AG20443 (cell line): ENCODE measurements at places on chromosomes 3 and 15.
A peak's percentile ranks its signal among the peaks of the same experiment; 100 is the strongest.

- no peak for DNase-seq
Observed at GRCh38 chr3:5212628-5213573, 25.4 kb downstream of the EDEM1 start.

DNA sequence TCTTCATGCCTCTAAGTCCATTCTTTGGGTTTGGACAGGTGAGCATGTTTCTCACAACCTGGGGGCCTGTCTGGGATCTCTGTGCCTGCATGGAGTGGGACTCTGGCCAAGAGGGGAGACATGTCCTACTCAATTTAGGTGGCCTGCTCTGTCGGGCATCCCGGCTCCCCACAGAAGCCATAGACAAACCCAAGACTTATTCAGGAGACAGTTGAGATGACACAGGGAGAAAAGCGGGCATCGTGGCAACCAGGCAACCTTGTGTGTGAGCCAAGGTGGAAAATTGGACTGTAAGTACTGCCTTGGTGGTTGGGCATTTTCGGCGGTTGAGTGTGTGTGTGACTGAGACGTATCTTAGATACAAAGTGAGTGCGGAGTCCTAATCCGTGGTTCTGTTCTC lies 40.5 kb downstream of the PPCDC start:
- DNase-seq, result no peak

DNA sequence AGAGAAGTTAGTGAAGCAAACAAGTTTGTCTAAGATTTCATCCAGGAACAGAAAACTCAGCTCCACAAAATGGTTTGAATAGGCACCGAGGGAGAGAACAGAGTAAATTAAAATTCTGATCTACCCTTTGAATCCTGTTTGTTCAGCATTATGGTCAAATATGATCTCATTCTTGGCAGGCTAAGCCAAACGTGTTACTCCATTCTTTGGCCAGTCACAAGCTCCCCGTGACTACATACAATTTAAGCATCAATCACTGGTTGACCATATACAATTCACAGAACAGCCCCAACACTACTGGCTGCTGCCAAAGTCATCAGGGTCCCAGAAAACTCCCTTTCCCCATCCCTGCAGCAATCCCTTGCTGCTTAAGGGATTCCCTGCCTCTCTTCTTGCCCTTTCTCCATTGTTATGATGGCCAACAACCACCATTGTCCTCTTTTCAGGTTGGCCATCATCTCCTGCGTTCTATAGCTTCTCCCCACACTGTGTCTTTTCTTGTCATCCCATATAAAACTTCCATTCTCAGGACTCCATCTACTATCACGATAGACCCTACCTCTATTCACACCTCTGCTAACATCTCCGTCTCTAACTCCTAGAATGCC lies 46.3 kb downstream of the GOLIM4 start:
- DNase-seq, result peak; percentile 56

GRCh38 chr3:168952551-168952950 lies 711.0 kb downstream of the MECOM start:
- DNase-seq, result peak; percentile 25

DNA sequence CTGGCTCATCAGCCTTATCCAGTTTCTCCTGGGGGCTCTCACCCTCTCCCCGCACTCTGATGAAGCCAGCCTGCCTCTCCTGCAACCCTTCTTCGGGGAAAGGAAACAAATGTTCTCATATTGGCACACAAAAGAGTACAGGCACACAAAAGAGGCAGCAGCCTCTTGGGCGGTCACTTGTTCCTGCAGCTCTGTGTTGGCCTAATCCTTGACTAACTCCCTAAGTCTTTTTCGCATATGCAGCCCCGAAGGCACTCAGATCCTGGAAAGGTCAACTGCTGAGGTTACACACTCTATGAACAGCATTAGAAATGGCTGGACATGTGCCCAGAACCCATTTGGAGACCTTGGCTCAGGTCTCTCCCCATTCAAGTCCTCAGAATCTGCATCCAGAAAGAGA lies 7.4 kb upstream of the CAMP start:
- DNase-seq, result no peak

GRCh38 chr3:117875887-117876286 lies 1158.8 kb downstream of the IGSF11 start:
- DNase-seq, result no peak

- DNase-seq, result peak; percentile 80
Observed at GRCh38 chr3:170802164-170803151, 67.5 kb downstream of the RPL22L1 start.

DNA sequence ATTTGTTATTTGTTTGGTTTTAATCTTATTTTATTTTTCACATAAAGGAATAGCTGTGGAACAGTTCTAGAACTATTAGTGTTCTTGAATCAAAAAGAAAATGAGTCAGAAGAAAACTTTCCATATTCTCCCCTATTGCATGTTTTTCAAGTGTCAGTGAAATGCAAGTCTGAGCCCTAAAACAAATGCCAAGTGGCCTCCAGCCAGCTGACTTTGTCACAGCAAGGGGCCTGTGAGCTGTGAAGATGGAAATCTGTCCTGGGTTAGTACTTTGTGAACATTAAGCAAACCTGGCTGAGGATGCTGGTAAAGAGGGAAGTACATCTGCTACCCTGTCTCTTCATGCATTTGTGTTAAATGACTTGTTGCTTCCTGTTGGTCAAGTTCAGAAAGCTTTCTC lies 14.2 kb downstream of the LRRC49 start:
- DNase-seq, result peak; percentile 40
